Stimulated activated CD4-positive, alpha-beta T cell treated with anti-CD3 and anti-CD28 coated beads, Interleukin-1b, Interleukin-23, amount 100 ng/mL, for 1 hour (primary cell): ENCODE measurements at places on chromosomes 2 and 18.

DNA sequence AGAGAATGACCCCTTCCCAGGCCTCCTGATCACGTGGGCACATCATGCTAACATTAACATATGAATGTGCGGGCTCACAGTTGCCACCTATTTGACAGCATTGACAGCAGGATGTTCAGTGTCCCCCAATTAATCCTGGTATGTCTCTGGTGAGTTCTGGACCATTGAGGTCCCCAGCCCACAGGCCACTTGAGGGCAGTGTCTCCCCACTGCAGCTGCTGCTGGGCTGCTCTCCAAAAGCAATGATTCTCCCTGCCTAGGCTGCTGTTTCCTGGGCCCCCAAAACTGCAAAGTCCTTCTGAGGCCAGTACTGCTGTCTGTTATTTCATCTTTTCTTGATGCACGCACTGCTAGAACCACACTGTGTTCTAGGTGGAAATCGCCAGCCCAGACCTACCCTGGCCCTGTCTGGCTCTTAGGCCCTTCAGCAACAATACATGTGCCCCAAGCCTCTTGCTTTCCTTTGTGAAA is 52.7 kb upstream of the MAPK4 start:
- no peak for DNase-seq

DNA sequence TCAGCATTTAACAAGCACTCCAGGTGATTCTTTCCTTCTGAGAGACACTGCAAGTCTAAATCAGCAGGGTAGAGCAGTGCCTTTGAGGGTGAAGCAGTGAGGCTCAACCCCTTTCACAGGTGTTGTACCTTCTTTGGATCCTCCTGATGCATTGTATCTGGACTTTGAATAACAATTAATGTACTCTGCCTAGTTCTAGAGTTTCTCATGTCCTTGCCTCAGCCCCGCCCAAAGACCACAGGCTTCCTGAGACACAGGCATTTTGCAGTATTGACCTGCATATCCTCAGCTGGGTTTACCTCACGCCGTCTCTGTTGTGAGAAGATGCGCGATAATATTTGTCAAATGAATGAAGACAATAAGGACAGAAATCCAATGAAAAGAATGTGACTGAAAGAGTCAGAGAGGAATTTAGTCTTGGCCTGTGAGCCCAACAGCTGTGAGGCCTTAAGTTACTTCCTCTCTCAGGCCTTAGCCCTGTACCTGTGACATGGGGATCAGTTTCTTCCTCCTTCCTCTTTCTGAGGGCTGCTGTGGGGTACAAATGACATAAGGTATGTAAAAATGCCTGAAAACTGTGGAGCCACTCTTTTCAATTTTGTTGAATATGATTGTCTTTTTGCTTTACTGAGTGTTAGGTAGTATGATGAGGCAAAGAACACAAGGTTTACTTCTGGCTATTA is 43.7 kb downstream of the WIPF1 start:
- no peak for DNase-seq

GRCh38 chr2:154978244-154978643 is 279.7 kb downstream of the KCNJ3 start:
- DNase-seq: no peak

DNA sequence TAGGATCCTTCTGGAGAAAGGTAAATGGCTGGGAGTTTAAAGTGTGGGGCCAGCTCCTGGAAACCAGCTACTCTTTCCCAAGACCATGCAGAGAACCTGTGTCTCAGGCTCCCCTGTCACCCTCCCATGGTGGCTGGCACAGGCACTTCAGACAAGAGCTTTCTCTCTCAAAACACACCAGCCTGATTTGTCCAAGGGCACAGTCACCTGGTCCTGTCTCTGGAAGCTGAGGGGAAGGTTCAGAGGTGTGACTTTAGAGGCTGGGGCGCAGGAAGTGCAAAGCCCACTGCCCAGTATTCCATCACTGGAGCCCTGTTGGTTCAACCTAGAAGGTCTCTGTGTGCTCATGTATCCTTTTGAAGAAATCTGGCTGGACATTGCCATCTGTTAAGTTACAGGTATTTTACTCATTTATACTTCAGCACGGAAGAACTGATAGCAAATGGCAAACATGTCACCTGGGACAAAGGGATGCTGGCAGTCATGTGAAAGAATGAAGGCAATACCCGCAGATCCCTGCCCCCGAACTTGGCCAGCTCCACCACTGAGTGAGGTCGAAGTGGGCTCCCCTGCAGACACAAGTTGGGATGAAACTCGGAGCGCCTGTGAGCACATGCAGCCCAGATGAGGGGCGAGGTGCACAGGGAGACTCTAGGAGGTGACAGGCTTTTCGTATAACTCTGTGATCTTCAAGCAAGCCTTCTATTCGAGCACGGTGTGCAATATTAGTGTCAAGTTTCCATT is 96.9 kb upstream of the MGAT4A start:
- DNase-seq: no peak

DNA sequence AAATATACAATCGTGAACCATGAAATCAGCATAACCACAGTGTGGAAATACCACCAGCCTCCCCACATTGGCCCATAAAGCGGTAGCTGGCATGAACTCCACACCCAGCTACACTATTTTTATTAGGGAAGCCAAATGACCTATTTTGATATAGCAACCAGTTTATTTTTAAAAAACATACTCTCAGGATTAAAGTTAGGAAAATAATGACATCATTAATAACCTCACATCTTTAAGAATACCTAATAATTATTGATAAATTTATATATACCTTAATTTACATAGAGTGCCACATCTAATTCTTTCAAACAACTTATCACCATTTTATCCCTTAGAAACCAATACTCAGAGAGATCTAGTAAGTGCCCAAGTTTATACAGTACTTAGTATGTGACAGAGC is 692.0 kb upstream of the PKDCC start:
- DNase-seq: no peak

- no peak for DNase-seq
Observed at GRCh38 chr18:505483-506122, 5.1 kb upstream of the COLEC12 start.

DNA sequence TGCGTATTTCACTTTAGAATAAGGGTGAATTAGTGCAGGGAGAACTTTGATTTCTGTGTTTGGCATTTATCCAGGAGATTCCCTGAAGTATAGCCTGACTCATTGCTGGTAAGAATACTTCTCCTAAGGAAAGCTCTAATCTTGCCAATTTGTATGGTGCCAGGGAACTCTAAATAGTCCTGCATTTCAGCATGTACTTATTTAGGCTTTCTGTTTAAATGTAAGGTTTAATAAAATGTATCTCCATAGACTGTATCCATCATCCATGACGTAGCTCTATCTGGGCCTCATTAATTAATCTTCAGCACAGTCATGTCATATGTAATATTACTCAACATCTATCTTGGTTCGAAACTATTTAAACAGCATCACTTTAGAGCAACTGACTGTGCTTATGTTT is 127.7 kb downstream of the DOK6 start:
- DNase-seq: no peak

GRCh38 chr2:15421753-15422152 is 139.4 kb downstream of the NBAS start:
- no peak for DNase-seq

GRCh38 chr2:128788636-128789220 is 470.1 kb upstream of the HS6ST1 start:
- DNase-seq: no peak

DNA sequence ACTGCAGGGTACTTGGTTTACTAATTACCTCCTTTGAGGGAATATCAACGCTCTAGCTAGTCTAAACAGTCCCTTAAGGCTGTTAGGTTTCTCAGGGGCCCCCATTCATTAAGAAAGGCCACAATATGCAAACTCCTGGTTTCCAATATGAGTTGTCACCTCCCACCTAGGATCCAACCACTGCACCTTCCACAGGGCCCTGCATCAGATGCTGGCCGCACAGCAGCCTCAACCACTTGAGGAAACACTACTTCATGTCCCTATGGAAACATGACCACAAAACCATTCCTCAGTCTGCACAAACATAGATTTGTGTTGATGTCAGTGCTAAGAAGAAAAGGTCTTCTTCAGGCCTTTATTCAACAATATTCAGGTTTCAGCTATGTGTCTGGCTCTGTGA is 40.9 kb downstream of the STAT4 start:
- no peak for DNase-seq

- DNase-seq: no peak
Observed at GRCh38 chr2:9364791-9365497, 58.4 kb downstream of the ITGB1BP1 start.

- no peak for DNase-seq
Observed at GRCh38 chr2:188395903-188396689, 104.4 kb downstream of the GULP1 start.

DNA sequence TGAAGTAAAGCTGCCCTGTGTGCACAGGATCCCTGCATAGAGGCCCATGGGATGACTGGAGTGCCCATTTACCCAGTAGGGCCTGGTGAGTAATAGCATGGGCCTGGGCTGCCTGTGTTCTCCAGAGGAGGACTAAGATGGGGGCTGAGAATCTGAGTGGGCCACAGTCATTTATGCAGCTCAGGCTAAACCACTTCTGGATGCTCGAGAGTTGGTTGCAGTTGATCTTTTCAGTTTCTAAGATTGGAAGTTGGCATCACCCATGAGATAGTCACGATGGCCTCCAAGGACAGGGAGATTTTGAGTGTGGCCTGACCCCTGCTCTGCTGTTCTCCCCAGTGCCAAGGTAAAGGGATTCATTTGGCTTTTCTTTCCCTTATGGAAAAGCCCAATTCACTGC is 179.1 kb upstream of the SPRED2 start:
- no peak for DNase-seq

DNA sequence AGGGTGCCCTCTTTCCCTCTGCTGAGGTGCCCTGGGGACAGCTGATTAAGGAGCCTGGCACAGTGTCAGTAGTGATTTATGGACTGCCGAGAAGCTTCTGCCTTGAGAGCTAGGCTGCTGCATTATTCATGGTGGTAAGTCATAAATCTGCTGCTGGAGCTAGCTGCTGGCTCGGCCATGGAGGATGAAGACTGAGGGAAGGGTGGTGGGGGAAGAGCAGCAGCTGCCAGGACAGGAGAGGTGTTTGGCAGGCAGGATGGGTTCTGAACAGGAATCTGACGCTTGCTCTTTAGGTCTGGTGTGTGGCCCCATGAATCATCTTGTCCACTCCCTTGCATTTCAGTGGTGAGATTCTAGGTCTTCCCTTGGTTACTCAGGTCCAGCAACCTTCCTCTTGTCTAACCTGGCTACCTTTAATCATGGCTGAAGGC is 296.3 kb downstream of the DYSF start:
- no peak for DNase-seq

GRCh38 chr2:106869512-106870275 is 16.3 kb downstream of the ST6GAL2 start:
- DNase-seq: no peak

DNA sequence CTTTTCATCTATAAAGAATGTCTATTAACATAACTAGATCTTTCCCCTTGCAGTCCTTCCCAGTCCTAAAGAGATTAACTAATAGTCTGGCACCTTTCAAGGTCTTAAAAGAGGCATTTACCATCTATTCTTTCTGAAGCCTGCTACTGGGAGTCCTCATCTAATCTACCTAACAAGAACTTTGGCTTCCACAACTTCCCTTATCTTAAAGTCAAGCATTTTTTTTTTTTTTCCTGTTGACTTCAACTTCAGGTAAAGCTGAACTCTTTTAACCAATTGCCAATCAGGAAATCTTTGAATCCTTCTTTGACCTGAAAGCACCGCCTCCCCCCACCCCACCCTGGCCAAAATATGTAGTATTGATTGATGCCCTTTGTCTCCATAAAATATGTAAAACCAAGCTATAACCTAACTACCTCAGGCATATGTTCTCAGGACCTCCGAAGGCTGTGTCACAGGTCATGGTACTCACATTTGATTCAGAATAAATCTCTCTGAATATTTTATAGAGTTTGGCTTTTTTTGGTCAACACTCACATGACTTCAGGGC is 168.6 kb downstream of the PTPRM start:
- no peak for DNase-seq

DNA sequence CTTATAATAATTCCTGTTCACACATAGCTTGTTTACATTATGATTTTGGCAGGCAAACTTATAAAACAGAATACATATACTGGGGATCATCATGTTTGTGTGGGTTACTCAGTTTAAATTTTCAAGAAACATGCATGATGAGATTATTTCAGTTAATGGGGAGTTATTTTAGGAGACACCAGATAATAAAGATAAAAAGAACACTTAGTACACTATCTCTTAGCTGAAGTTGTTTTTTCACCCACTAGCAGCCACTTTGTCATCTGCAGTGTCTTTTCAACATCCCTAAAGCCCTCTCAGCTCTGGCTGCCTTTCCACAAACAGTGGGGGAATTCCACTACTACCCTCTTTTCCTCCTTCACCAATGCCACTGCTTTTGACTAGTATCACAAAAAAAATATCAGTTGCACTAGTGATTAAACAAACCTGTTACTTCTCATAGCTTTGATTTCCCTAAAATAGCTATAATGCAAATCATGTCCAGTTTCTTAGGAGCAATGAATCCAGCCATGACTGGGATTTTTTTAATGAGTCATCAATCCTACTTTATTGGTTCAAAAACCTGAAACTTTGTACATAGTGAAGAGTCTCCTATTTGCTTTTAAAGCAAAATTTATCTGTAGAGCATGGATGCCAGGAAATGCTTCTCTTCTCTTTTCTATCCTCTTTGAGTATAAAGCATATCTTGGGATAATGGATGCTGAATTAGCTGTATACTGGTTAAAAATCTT is 156.7 kb upstream of the TFPI start:
- DNase-seq: no peak

- no peak for DNase-seq
Observed at GRCh38 chr2:239399433-239399920, 1.3 kb downstream of the HDAC4 start.

- no peak for DNase-seq
Observed at GRCh38 chr2:109287838-109288237, 158.8 kb downstream of the SH3RF3 start.

- DNase-seq: no peak
Observed at GRCh38 chr2:106561356-106561755, 74.2 kb downstream of the CD8B2 start.

DNA sequence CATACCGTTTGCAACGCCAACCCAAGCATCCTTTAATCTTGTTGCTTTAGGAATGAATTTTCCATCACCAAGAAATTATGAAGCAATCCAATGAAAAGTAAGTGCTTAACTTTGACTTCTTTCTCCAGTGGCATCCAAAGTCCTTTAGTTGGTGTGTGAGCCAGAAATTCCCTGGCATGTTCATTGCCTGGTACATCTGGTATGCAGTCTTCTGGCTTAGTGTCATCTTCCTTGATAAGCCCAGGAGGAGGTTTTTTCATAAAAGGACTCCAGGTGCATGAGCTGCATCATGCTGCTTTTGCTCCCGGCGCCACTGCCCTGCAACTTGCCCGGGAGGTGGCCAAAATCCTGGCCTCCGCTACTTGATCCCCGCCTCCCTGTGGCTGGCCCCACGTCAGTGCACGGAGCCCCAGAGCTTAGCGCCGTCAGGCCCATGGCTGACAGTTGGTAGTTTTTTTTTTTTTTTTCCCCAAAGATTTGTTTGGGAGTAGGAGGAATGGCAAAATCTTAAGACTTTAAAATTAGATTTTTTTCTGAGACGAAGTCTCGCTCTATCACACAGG is 58.7 kb downstream of the PUM2 start:
- no peak for DNase-seq
